ENCODE measurements at places on chromosomes 3 and 15.

DNA sequence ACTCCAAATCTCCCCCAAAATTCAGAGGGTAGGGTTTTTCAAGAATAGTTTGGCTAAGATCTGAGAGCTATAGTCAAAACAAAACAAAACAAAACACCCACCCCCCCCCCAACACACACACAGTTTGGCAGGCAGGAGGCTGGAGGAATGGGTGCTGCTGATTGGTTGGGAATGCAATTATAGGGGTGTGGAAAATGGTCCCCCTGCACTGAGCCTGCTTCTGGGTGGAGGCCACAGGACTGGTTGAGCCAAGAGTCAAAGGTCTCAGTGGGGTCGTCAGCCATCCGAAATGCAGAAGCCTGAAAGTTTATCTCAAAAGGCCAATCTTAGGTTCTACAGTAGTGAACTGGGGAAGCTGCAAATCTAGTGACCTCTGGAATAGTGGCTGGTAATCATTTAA lies 2.5 kb upstream of the HACD2 start:
- no peak for DNase-seq

DNA sequence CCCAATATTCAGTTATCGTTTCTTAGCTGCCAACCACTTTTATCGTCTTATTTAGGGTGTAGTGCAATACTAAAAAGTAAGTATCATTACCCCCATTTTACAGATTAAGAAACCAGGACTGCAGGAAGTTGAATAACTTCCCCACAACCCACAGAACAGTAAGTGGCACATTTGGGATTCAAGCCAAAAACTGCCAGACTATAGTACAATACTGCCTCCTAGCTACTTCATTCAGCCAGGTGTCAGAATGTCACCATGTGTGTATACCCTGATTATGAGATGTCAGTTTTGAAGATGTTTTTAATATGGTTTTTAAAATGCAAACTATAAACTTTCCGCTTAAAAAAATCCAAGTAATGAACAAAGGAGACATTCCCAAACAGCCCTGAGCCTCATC lies 74.2 kb upstream of the PROK2 start:
- DNase-seq: no peak

DNA sequence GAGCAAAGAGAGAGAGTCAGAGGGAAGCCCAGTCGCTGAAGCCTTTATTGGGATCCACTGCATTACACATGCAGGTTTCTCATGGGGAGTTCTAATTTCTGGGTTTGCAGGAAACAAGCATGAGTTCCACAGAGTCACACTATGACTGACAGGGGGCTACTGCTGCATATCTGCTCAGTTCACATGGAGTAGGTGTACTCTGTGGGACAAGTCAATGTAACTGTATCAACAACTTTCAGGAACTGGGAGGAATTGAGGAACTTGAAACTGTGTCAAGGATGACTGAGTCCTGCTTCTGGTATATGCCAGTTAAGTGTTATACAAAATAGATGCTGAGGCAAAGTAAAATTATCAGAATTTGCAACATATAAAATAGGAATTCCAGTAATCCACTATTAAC lies 110.8 kb downstream of the NPAP1 start:
- no peak for DNase-seq

GRCh38 chr3:632571-633170 lies 436.1 kb downstream of the CHL1 start:
- DNase-seq: no peak

DNA sequence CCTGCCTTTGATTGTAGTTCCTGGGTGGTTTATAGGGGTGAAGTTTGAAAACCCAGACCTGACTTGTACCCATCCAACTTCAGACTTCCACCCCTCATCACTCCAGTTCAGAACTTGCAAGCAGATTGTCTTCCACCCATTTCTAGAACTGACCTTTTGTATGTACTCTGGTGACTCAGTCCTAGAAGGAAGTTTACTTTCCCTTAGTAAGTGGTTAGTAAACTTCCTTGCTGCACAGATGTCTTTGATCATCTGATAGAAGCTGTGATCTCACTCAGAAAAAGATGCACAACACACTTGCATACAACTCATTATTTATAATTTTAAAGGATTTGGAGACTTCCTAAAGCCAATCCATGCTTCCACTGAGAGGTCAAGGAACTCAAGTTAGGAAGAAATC lies 368.0 kb downstream of the MFSD1 start:
- no peak for DNase-seq

DNA sequence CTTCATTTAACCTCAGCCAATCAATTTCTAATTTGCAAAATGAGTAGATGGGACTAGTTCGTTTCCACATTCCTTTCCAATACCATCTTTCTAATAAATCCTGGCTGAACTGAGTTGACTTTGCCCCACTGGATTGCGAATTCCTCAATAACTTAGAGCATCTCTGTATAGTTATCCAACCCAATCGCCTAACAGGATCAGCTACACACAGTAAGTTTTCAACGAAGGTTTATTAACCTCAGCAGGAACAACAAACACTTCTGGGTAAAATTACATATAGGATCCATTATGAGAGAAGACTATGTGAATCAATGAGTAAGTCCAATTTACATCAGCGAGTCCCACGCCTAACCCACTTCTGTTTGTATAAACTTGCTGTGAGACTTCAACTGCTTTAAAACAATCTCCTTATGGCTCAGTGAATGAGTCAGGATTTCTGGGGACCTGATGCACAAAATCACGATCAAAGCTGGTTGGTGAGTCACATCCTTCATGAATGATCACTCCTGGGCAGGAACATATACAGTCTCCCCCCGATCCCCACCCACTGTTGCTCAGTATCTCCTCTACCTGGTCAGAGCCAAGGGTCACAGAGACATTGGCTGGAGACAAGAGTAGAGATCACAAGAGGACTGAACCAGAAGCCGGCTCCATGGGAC lies 142.8 kb downstream of the EDEM1 start:
- DNase-seq: peak; percentile 52

DNA sequence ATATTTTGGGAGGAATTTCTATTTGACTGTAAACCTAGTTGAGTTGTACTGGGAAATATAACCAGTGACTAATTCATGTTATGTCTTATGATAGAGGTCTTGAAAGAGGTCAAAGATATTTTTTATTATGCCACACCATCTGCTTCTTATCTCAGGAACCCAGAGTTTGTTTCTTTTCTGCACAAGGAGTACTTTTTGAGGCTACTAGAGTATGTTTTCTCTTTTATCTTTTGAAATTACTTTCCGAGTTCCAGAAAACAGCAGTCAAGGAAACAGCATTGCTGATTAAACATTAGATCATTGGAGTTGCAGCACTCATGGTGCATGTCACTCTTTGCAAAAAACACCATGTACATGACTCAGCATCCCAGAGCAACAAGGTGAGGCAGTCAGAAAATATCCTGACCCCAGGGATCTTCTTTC lies 645.8 kb upstream of the NR2F2 start:
- DNase-seq: no peak

GRCh38 chr3:125000661-125001060 lies 55.1 kb downstream of the HEG1 start:
- DNase-seq: no peak

- DNase-seq: no peak
Measured at GRCh38 chr3:115947325-115947724, 324.0 kb downstream of the GAP43 start.

DNA sequence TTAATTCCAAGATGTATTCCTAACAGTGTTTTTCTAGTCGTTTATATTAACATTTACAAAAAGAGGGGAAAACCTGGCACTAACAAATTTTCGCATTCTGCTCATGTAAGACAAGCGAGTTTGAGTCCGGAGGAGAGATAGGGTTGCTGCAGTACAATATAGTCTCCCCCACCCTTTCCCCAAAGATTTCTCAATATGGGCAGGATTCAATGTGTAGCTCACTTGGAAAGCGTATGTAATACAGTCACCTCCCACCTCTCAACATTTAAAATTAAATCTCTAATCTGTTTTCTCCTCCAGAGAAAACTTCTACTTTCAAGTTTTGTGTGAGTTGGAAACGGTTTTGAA lies 57.9 kb downstream of the CMSS1 start:
- no peak for DNase-seq

- DNase-seq: no peak
Measured at GRCh38 chr3:82130046-82130445, 368.6 kb upstream of the GBE1 start.

DNA sequence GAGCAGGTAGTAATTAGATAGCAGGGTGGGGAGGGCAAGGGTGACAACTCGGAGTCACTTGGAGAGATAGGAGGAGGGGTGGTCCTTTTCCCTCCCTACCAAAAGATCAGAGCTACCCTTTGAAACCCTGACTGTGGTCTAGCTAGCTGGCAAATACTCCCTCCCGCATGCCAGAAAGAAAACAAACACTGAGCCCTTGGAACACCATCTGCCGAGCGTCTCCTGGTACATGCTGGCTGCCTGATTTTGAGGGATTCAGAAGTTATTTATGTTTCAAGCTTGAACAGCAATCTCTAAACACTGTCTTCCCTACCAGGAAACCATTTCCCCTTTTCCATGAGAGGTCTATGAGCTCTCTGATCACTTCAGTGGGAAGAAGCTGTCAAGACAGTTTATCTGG lies 291.6 kb upstream of the CFAP20DC start:
- no peak for DNase-seq

DNA sequence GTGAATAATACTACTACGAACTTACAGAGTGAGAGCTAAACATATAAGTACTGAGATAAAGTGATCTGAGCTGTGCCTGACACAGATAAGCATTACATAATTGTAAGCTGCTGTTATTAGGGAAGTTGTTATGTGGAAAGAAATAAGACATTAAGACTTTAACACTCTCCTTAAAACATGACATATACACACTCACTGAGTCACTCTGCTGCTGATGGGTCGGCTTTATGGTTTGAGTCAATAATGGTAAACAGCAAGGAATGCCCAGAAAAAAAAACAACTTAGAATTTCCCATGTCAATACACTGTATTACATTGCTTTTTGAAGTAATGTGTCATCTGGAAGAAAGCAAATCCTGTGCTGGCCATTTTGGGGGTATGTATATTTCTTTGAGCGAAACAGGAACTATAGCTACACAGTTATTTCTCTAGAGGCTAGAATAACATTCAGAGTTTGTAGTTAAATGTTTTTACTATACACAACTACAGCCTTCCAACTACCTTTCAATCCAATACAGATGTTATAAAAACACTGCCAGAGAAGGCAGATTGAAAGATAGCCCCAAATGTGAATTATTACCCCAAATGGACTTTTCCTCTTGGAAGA lies 22.8 kb upstream of the SPRED1 start:
- DNase-seq: no peak

DNA sequence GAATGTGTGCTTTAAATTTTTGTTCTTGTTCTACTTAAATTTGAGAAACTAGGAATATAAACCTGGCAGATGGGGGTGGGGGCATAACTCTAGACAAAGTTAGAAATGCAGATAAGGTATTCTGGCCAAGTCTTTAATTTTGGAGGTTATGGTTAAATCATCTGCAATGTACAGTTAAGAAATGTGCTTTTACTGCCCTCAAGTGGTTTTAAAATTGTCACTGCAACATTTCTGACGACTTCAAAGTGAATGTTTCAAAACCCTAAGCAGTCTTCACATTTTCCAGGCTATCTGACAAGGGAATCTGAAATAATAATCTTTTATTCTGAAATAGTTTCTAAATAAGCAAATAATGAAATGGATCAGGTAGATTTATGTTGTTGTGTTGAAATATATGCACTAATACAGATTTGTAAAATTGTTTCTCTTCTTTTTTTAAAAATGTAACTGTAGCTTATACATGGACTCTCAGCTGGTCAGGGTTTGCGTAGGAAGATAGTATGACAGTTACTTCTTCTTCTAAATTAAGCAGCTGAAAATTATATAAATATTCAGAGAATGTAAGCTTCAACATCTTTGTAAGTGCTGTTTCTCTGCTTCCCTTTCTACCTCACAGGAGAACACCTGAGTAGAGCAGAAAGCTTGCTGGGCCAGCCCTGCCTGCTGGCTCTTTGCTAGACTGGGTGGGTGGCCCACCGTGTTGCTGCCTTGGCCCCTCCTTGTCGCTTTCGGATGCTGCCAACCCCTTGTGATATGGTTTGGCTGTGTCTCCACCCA lies 45.0 kb downstream of the SUCNR1 start:
- no peak for DNase-seq

- no peak for DNase-seq
Measured at GRCh38 chr15:65821070-65821469, 29.0 kb upstream of the DENND4A start.

DNA sequence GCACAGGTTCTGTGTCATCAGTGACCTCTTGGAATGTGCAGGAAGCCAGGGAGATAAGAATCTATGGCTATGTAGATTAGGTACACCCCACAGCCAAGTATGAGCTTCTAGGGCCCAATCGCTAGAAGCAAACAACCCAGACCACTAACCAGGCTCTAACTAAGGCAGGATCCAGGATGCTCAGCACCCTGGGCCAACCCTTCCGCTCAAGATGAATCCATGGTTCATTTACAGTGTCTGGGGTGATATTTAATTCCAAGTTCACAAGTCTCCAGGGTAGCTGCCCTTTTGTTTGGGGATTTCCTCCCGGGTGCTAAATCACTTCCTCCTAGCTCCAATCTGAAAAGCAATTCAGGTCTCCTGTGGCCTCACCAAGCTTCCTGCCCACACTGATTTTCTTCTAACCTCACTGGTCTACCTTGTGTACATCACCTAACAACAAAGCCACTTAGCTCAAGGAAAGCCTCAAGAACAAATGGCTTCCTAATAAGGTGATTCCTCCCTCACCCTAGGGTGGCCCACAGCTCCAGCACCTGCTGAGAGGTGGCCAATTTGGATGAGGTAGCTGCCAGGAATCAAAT lies 2.4 kb downstream of the EHD4 start:
- no peak for DNase-seq

DNA sequence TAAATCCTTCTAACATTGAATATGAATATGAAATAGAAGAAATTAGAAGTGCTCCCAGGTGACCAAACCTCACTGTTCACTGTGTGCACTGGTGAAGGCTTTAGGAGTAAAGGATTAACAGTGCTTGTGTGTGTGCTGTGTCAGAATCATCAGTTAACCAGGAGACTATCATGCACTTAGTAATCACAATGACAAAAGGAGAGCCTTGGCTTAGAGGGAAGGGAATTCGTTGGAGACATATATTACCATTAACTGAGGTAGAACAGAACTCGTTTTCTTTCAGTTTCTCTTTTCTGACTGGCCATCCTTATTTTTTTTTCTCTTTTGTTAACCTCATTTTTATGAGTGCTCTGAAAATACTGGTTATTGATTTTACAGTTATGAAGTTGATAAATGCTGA lies 213.3 kb upstream of the GBE1 start:
- DNase-seq: no peak

DNA sequence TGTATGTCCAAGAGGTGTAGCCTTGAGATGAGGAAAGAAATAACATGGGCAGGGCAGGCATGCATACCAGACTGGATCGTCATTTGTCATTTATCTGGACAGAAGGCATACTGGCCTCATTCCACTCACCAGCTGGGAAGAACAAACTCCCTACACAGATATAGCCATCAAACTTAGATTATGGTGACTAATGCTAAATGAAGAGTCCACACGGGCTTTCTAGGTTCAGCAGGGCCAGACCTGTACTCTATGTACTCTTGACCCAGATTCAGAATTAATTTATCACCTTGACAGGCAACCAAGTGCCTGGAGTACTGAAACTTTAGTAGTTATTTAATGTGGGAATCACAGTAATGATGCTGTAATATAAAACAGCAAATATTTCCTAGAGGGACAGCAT lies 164.3 kb upstream of the IL12A start:
- peak; percentile 70 for DNase-seq

GRCh38 chr3:190009614-190010013 lies 111.1 kb downstream of the P3H2 start:
- DNase-seq: no peak

- DNase-seq: no peak
Measured at GRCh38 chr15:89642106-89642505, 13.2 kb downstream of the KIF7 start.

GRCh38 chr3:174820885-174821284 lies 38.2 kb upstream of the NAALADL2 start:
- no peak for DNase-seq

Data from RWPE2 (cell line).